GM23248 (cell line): ENCODE measurements at places on chromosomes 1 and 21. TPM values are rescaled to one million over a fixed set of nuclear protein-coding genes. Genes with fewer than 3 reads are reported as not detected.

The SHISAL2A gene
- not detected in 2 replicates for total RNA-seq

DNA sequence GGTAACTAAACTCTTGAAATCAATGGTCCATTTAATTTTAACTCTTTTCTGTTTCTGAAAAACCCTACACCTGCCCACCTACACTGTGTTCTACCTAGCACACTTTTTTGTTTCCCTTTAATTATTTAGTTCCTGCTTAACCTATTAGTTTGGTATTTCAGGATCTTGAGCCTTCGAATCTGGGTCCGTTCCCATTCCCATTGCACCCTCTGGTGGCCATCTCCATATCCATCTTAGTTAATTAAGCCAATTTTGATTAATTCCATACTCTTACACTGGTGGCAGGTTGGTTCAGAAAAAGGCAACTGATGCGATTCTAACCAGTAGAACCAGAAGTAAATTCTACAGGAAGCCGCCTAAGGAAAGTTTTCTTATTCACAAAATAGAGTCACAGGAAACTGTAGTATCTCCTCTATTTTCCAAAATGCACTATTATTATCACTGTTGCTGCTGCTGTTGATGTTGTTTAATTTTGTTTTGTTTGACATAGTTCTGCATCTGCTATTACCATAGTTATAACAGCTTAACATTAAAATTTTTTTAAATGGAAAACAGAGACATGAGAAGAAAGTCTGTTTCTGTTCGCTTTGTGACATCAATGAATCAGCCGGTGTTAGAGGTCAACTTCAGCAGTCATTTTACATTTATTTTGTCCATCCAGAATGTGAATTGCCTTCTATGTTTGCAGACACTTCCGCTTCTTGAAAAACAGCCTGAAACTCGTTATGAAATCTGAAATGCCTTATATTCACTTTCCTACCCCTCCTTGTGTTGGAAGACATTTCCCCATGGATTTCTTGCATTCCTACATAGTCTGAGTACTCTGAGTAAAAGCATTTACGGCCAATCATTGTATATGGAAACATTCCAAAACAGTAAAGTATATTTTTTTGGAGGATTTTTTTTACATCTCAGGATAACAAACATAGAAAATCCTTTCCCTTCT lies 115.5 kb upstream of the NCAM2 start:
- H3K27ac ChIP-seq, result no peak overlapping the region
- H3K36me3 ChIP-seq, result no peaks in the 10 kb centered on the region
- no peak overlapping the region for H3K4me3 ChIP-seq
- peak; percentile 20 for DNase-seq

The TRIM58 gene
- not detected in 2 replicates for total RNA-seq

The SPRR5 gene
- total RNA-seq, result not detected in 2 replicates
